ENCODE measurements at places on chromosomes 16 and 17. TPM values are rescaled to one million over a fixed set of nuclear protein-coding genes. Genes with fewer than 3 reads are reported as not detected.

The DLX4 gene
- total RNA-seq: 0.61 TPM

The CRHR1 gene
- 0.71 TPM for total RNA-seq

GRCh38 chr17:19291646-19292376 lies 54.6 kb downstream of the EPN2 start:
- H3K27ac ChIP-seq: no peak overlapping the region
- H3K4me3 ChIP-seq: no peak overlapping the region
- H3K36me3 ChIP-seq: no peaks in the 10 kb centered on the region
- H3K27me3 ChIP-seq: peaks cover 3% of the 10 kb centered on the region

The CHST5 gene
- total RNA-seq: not detected

DNA sequence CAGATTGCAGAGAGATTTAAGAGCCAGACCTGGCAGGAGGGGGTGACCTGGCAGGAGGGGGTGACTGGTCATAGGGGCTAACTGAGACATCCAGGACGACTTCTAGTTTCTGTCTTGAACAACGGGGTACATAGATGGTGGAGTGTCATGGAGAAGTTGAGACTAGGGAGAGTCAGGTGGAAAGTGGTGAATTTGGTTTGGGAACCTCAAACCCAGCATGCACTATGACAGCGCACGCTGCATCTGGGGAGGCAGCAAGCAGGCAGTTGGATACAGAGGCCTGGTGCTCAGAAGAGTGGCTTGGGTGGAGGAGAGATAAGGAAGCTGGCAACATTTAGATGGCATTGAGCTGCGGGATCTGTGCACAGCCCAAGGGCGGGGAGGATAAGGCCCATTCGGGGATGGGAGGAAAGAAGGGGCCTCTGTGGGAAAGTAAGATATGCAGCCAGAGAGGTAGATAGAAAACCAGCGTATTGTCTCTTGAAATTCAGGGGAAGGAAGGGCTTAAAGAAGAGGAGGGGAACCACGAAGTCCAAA lies 4.5 kb downstream of the RIPOR1 start:
- peak overlapping the region; percentile 12 for H3K27ac ChIP-seq
- H3K27me3 ChIP-seq: no peaks in the 10 kb centered on the region
- H3K4me3 ChIP-seq: no peak overlapping the region
- peaks cover 26% of the 10 kb centered on the region for H3K4me1 ChIP-seq

GRCh38 chr17:62098623-62099231 lies 33.6 kb upstream of the MED13 start:
- H3K27me3 ChIP-seq: no peaks in the 10 kb centered on the region
- peaks cover 12% of the 10 kb centered on the region for H3K4me1 ChIP-seq
- peak overlapping the region; percentile 37 for H3K4me3 ChIP-seq
- peak; percentile 80 for ATAC-seq
- no peaks in the 10 kb centered on the region for H3K36me3 ChIP-seq
